Left lung (tissue), 14 donors: ENCODE measurements at places on chromosomes 4 and X.

GRCh38 chr4:148444296-148445070 lies 2.3 kb upstream of the NR3C2 start:
- peak; percentile 82 for DNase-seq

DNA sequence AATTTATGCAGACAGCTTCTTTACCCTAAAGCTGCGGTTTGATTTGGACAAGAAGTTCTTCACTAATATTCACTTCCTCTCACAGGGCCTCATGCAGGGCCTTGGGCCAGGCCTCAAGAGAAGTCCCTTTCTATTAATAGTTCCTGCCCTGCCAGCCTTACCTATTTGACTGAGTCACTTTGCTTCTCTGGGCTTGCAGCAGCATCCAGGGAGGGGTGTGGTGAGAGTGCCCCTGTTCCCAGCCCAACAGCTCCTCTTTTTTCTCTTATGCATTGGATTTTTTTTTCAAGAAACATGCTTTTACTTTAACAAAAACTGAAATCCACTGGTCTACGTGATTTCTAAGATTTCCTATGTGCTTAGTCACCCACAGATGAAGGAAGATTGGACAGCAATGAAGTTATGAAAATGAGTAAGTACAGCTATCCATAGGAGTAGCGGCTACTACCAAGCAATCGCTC lies 26.7 kb downstream of the FAM156B start:
- peak; percentile 33 for DNase-seq

GRCh38 chr4:185005219-185005819 lies 13.0 kb upstream of the HELT start:
- peak; percentile 85 for DNase-seq

DNA sequence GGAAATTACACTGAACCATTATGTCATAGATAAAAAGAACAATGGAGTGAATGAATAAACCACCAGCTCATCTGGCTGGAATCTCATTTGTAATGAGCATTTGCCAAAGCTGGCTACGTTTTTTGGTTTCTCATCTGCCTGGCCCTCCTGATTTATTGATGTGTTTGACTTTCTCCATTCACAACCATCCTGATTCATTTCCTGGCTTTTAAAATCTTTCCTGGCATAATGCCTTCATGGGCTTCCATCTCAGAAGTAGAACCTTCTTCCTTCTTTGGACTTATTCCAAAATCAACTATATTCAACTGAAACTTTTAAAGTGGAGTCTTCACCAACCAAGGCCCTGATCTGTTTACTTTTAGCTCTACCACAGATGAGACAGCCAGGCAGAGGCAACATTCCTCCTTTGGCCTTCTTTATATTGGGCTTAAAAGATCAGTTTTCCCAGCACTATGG lies 36.0 kb upstream of the ARSJ start:
- no peak for DNase-seq

DNA sequence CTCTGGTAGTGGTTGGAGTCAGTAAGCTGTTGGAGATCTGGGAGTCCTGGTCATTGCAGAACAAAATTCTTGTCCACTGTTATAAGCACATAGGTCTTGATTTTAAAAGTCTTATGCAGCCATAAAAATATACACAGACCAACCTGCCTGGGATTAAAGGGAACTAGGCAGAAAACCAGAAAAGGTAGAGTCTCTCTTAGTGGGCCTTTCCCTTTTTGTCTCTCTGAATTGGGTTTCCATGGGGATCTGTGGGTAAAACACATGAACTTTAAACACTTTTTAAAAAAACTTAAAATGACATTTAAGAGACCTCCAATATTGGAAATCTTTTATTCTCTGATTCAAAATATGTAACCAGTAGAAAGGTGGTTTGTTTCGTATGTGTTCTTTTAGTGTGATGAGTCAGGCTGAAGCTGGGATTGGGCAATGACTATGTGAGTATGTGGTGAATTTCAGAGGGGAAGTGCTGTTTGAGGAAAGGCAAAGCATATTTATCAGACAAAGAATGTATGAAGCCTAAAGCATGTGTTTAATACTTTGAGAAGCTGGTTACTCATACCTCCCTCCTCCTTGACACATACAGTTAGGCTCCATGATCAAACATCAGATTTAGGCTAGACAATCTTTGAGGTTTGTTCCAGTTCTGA lies 29.6 kb downstream of the SLC16A2 start:
- no peak for DNase-seq

DNA sequence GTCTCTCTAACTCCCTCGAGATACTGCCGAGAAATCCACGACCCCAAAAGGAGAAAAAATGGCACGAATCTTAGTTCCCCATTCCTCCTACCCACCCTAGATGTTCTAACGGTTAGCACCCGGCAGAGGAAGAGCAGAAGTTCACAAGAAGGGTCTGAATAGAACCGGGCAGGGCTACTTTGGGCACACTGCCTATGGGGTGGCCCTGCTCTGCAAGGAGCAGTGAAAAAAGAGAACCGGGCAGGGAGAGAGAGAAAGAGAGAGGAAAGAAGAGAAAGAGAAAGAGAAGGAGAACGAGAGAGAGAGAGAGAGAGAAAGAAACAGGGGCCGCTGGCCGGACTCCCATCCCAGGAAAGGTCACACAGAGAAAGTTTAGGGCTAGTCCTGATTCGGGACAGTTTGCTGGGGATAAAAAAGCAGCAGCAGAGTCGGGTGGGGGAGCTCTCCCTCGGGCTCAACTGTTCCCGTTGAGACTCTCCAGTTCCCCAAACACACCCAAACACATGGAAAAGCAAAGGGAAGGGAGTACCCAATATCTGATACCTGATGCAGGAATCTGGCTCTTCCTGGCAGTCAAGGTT lies 468 bp downstream of the GLA start:
- DNase-seq = no peak

GRCh38 chr4:141435446-141436225 lies 200.7 kb upstream of the IL15 start:
- DNase-seq = no peak

- no peak for DNase-seq
Observed at GRCh38 chrX:30794497-30794896, 94.6 kb downstream of the TAB3 start.

- no peak for DNase-seq
Observed at GRCh38 chr4:135941671-135942070, 1590.6 kb downstream of the PCDH18 start.

- no peak for DNase-seq
Observed at GRCh38 chr4:168451744-168452390, 28.4 kb downstream of the DDX60L start.
